ENCODE measurements at places on chromosomes 3 and 15.

DNA sequence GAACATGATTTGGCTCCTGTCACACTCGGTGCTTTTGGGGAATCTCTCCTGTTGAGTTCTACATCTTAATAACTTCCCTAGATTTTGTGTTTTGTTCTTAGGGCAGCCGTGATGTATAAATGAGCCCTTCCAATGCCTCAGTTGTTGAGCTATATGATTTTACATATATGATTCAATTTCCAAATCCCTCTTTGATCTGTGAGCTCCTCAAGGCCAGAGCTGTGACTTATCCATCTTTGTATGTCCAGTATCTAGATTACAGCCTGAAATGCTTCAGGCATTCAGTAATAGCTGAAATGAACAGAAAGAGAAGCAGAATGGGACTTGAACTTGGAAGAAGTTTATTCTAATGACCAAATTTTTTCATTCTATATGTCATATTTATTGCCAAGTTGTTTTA lies 26.6 kb downstream of the CGGBP1 start:
- DNase-seq = no peak

DNA sequence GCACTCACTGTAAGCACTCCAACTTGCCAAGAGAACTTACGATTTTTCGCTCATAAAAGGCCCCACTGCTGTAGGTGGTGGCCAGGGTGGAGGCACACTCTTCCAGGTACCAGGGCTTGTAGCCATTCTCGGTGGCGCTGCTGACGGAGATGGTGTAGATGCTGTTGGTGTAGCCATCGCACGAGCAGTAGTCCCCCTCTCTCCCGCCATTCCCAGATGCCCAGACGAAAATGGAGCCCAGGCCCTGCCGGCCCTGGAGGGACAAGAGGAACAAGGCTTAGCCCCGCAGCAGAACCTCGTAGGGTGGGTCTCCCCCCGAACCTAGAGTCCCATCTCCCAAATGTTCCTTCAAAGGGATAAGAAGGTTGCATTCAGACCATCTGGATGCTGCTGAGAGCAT lies 96.3 kb downstream of the PCSK6 start:
- DNase-seq = no peak

DNA sequence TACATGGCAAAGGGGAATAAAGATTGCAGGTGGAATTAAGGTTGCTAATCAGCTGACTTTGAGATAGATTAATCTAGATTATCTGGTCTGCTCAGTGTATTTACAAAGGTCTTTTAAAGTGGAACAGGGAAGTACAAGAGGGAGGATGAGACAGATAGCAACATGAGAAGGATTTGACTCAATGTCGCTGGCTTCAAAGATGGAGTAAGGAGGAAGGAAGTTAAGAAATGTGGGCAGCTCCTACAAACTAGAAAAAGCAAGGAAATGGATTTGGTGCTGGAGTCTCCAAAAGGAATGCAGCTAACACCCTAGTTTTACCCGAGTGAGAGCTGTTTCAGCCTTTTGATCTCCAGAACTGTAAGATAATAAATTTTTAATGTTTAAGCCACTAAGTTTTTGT lies 180.7 kb upstream of the TTC14 start:
- DNase-seq = no peak

DNA sequence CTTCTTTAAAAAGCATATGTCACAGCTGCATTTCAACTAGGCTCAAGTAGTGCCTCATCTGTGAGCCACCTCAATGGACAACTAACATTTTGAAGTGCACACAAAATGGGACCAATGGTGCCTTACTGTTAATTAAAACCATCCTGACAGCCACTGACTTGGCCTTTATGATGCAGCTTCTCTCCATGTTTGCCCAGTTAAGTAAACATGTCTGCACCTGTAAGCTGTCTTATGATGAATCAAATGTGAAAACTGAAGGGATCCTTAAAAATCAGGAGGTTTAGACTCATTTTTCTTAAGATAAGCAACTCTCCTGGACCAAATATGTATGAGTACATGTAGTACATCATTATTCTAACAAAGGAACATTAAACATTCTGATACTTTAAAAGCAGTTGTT lies 861.6 kb downstream of the ROBO1 start:
- no peak for DNase-seq

- no peak for DNase-seq
These were observed 408.8 kb upstream of the C2CD4B start for GRCh38 chr15:62573876-62574275.

DNA sequence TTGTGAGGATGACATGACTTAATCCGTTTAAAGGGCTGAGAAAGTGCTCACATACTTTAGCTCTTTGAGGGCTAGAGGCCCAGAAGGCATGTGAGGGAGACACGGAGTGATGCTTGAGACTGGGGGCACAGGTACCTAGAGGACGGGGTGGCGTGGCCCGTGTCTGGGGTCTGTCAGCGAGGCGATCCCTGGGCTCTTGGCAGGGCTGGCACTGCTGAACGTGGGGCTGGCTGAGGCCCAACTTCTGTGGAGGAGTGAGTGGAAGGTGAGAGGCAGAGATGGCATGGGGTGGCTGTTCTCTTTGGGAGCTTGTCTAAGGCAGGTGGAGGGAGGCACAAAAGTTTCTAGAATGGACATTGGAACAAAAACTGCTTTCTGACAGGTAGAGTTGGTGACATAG lies 9.5 kb downstream of the SEMA4B start:
- no peak for DNase-seq

DNA sequence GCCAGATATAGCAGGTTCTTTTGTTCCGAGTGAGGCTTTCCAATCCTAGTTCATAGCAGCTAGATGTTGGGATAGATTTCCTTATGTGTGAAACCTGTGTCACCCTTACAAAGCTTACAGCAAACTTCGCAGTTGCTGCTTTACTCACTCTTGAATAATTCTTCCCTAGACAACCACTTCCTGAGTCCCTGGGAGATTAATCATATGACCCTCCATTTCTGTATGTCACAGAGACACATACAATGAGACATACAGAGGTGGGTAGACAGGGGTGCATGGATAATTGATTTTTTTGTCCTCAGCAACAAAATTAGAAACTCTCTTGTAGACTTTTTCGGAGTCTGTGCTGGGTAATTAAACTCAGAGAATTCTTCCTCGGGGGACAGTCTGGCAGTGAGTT lies 163.2 kb downstream of the NSUN3 start:
- DNase-seq = no peak

- DNase-seq = no peak
These were observed 52.8 kb downstream of the FAM43A start for GRCh38 chr3:194738254-194739093.

DNA sequence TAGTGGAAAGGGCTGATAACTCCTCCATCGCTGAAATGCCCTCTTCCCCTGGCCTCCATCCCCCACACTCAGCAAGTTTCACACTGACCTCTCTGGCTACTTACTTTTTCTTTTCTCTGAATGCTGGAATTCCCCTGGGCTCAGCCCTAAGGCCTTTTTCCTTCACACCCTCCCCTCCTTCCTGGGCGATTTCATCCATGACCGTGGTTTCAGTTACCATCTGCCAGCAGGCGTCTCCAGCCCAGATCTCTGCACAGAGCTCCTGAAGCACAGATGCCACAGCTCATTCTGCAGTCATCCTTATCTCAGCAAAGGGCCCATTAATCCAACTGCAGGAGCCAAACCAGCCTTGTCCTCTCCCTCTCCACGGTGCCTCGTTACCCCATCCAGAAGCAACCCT lies 114.0 kb downstream of the RFTN1 start:
- DNase-seq = peak; percentile 52

GRCh38 chr3:89402051-89402450 lies 294.6 kb downstream of the EPHA3 start:
- DNase-seq = no peak

- DNase-seq = peak; percentile 8
These were observed 572.0 kb downstream of the NAALADL2 start for GRCh38 chr3:175430983-175431773.

GRCh38 chr3:37447732-37448131 lies 273.4 kb upstream of the LRRFIP2 start:
- DNase-seq = no peak

GRCh38 chr3:12148183-12148940 lies 10.3 kb downstream of the TIMP4 start:
- DNase-seq = no peak

GRCh38 chr3:66107855-66108254 lies 69.1 kb upstream of the MAGI1 start:
- no peak for DNase-seq

DNA sequence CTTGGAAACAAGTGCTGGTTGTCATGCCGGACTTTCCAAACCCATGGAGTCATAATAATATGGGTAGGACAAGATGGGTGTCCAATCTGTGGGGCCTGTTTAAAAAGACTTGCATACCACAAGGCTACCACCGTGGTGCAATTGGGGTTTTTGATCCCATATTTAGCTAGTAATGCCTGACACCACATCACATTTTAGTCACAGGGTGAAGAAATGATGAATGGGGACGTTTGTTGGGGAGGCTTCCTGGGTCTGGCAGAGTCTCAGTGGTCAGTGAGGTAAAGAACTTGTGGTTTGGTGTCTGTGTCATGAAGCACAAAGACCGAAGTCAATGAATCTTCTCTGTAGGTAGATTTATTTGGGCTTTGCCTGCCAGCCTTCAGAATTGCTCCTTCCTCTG lies 31.0 kb downstream of the P3H2 start:
- DNase-seq = no peak

- DNase-seq = no peak
These were observed 19.0 kb upstream of the PARP14 start for GRCh38 chr3:122661633-122662032.

DNA sequence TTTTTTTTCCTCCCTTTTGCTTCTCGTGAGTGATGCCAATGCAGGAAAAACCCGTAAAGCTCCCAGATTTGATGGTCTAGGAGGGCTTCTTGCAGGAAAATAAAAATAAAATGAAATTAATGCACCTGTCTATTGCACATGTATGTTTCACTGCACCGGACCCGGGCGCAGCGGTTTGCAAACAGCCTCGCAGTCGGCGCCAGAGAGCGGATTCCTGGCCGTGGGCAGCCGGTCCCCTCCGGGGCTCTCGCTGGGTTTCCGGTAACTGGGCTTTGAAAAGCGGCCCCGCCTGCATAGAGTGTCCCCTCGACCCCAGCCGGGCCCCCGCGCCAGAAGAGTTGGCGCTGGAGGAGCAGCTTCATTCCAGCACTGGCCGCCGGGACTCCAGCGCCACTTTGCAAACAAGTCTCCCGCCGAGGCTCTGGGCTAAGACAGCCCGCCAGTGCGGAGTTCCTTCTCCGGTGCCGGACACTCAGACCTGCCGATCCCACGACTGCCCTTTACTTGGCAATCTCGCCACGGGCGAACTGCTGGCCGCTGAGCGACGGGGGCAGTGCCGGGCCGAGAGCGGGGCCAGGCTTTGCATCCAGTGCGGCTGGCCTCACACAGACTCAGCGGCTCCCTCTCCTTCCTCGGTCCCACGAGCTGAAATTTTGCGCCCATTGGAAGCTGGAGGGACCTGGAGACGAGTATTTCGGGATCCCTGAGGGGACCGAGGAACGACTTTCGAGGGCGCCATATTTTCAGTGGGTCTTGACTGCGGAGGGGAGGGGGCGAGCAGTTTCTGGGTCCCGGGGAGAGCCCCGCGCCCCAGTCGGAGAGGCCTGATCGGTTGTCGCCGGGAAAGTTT lies 225.9 kb upstream of the C2CD4B start:
- peak; percentile 61 for DNase-seq

- no peak for DNase-seq
These were observed 161.8 kb upstream of the BFSP2 start for GRCh38 chr3:133238015-133238414.

- no peak for DNase-seq
These were observed 73.5 kb upstream of the XCR1 start for GRCh38 chr3:46100812-46101211.
